ENCODE measurements at places on chromosomes 5 and 9.

DNA sequence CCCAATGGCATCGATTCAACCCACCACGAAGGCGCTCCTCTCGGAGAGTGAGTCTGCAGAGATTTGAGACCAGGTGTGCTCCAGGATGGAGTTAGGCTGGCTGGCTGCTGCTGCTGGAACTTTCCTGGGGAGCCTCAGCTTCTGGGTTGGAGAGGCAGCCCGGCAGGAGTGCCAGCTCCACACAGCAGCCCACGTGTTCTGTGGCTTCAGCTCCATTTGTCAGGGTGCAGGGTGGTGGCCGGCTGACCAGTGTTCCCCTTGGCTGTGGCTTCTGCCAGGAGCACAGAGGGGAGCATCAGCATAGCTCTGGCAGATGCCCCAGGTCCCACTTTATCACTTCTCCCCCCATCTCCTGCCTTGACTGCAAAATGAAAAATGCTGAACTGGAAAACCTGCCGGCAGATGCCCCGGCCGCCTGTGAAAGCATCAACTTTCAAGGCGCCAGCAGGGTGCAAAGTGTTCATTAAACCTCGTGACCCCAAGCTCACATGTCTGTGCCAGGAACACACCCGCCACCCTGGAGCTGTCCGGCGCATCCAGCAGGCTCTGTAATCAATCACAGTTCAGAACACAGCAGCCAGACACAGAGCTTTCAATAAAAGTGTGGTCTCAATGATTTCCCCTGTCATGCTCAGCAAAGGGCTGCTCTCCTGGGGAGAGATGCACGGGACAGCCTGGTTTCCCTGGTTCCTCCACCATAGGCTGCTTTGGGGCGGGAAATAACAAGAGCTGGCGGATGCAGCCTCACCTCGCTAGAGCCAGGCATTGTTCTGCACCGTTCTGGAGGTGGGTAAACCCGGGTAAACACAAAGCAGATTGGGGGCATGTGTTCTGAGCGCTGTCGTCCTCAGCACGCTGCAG lies 53.2 kb downstream of the TRIP13 start:
- DNase-seq, result no peak

DNA sequence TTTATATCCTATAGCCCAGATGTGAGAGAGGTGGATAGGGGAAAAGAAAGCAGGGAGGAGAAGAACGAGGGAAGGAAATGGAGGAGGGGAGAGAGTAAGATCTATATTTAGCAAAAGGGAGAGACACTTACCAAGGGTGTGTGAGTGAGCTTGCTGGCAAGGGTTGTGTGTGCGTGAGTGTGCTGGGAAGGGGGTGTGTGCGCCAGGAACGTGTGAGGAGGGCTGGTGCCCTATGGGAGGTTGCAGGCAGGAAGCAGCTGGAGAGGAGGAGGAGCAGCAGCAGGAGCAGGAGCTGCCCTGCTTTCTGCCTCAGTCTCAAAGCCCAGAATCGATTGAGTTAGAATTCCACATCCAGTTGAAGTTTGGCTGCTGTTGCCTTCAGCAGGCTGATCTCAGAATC lies 148.3 kb upstream of the RUSC2 start:
- no peak for DNase-seq

DNA sequence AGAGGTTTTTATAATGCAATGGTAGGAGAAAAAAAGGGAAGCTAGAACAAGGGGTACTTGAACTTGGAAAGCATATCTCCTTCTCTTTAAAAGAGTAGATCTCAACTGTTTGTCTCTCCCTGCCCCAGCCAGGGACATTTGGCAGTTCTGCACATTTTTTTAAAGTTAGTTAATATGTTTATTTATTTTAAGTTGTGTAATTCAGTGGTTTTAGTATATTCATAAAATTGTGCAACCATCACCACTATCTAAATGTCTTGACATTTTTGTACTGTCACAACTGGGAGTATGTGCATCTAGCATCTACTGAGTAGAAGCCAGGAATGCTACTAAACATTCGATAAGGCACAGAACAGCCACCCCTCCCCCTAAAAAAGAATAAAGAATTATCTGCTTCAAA lies 103.5 kb upstream of the DPYSL3 start:
- no peak for DNase-seq

GRCh38 chr5:107636555-107636954 lies 34.2 kb downstream of the EFNA5 start:
- no peak for DNase-seq

- no peak for DNase-seq
Measured at GRCh38 chr5:97888439-97888838, 705.4 kb upstream of the RIOK2 start.

DNA sequence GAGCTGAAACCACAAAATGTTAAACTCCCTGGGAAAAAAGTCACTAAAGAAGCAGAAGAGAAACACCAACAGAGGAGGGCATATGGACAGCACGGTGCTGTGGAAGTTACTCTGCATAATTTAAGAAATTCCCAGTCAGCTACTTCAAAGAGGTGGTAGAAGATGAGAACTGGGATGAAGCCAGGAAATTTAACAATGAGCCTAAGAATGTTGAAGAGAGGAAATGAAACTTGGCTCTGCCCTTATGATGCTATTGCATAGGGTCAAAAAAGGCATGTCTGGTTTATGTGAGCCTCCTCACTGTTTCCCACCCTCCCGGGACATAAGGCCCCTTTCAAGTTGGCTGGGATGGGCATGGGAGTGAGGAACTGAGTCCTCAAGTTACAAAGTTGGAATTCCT lies 25.4 kb upstream of the SNX18 start:
- peak; percentile 53 for DNase-seq

- no peak for DNase-seq
Measured at GRCh38 chr5:137414112-137414755, 84.9 kb downstream of the SPOCK1 start.

GRCh38 chr5:158478139-158478538 lies 619.2 kb upstream of the CLINT1 start:
- no peak for DNase-seq

DNA sequence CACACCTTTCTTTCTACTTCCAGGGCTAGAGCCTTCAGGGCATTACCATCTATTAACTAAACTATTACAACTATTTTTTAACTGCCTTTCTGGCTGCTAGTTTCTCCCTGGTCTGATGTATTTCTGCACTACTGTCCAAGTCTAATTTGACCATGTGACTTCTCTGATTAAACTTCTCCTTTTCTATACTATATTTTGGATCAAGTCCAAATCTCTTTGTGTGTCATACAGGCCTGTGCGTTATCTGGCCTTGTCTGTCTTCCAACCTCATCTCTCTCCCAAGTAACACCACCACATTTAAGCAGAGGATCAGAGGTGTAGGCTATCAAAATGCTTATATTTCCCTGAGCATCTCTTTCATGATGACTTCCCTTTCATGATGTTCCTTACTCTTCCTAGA lies 47.2 kb upstream of the OR13F1 start:
- no peak for DNase-seq

GRCh38 chr5:60651872-60652620 lies 47.9 kb downstream of the DEPDC1B start:
- DNase-seq, result peak; percentile 42

- DNase-seq, result no peak
Measured at GRCh38 chr5:14672484-14673394, 8.2 kb downstream of the OTULIN start.

DNA sequence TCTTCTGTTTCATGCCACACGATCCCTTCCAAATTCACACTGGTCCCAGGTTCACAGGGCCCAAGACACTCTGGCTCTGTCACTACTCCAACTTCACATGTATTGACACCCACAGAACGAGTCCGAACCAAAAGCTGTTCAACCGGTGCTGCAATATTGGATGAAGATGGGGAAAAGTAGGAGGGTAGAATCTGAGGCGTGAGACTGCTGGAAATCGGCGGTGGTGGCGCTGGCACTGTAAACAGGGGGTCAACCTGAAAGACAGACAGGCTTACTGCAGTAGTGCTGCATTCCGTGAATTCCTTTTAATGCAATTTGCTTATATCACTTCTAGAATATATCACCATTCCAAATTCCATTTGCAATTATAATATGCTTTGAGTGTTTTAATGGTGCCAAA lies 45.4 kb downstream of the ZNF608 start:
- no peak for DNase-seq

DNA sequence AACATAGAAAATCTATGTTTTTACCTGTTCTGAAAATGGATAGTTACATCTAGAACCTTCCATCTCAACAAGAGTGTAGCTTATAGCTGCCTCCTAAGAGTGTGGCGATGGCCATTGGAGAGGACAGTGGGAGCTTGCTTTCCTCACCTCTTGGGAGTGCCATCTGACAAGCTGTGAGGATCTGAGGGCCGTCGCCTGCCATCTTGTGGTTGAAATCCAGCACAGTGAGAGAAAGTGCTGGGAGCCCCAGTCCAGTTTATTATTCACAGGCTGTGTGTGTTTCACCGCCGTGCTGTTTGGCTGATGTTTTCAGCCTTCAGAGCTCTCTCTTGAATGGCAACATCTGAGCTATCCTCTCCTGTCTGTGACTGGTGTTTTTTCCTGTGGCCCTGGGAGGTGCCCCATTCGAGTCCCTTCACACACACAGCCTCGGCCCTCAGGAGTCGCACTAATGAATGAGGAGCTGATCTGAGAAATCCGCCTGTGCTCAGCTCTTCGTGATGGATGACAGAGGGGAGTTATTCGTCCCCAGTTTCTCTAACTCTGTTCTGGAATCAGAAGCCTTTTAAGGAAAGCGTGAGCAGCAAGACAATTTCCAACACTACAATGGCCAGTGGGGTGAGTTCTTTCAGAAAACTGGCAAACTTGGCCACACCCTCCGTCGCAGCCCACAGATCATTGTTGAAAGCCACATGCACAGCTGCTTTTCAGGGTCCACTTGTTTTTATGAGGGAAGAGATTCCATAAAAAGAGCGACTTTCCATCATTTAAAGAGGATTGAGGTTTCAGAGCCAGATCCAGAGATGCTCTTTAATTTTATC lies 170.3 kb downstream of the PDZD2 start:
- peak; percentile 51 for DNase-seq

DNA sequence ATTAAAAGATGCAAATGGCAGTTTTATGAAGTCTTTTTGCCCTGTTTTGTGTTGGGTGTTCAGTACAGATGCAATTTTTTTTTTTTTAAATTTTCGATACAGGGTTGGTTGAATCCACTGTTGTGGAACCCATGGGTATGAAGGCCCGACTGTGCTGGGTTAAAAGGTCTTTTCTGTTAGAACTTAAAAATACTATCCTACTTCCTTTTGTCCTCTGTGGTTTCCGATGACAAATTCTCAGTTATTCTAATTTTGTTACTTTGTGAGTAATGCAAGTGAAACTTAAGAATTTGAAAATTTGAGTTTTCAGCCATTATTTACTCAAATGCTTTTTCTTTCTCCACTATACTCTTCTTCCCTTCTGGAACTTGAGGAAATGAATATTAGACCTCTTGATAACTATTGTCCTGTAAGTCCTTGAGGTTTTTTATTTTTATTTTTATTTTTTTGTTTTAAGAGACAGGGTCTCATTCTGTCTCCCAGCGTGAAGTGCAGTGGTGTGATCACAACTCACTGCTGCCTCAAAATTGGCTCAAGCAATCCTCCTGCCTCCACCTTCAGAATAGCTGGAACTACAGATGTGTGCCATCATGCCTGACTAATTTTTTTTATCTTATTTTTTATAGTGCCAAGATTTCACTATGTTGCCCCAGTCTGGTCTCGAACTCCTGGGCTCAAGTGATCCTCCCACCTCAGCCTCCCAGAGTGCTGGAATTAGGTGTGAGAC lies 67.5 kb downstream of the ZCCHC7 start:
- DNase-seq, result no peak

DNA sequence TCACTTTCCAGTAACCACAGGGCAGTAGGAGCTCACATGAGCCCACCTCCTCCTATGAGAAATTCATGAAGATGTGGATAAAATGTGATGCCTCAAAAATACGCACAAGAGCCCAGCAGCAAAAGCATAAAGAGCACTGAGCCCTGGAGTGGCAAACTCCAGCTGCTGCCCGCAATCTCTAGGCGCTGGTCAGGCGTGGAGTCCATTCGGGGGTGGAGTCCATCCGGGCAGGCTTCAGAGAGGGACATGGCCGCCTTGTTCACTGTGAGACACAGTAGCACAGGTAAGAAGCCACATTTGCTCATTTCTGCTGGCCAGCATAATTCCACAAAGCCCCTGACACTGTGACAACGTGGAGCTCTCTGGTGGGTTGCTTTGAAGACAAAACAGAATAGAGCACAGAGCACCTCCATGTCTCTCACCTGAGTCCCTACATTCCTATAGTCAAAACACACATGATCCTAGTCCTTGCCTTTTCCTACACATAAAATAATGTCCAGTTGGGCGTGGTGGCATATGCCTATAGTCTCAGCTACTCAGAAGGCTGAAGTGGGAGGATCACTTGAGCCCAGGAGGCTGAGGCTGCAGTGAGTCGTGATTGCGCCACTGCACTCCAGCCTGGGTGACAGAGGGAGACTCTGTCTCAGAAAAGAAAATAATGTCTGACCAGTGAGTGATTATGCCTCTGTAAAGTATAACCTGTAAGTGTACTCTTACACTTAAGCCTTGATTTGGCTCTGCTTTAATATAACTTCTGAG lies 365.2 kb downstream of the GADD45G start:
- no peak for DNase-seq

DNA sequence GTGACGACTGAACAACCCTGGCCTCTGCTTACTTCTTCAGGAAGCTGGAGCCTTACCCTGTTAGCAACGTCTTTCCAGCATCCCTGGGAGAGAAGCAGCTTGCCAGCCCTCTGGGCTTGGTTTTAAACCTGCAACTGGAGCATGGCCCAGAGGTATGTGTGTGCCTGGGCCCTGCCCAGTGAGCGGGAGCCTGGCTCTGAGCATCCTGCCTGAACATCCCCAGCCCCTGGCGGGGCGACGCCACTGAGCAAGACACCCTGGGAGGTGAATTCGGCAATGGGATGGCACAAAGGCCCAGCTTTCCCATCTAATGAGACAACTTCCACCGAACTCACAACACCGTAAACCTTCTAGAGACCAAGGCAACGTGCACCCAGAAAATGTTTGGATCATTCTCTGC lies 23.6 kb downstream of the IRX4 start:
- DNase-seq, result no peak

DNA sequence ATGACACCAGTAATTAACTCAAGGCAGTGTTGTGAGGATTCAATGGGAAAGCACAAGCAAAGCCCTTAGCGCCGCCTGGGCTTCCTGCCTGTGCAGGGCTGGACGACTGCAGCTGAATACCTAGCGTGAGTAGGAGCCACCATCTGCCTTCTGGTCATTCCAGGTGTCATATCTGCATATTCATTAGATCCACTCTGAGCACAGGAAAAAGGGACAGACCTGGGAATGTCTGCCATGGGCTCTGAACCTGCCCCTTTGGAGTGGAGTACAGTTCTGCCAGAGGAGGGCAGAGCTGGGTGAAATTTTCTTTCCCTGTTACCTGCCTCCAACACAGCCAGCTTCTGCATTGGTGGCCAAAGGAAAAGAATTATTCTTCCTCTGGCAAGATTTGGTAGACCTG lies 298.8 kb downstream of the NSG2 start:
- no peak for DNase-seq

DNA sequence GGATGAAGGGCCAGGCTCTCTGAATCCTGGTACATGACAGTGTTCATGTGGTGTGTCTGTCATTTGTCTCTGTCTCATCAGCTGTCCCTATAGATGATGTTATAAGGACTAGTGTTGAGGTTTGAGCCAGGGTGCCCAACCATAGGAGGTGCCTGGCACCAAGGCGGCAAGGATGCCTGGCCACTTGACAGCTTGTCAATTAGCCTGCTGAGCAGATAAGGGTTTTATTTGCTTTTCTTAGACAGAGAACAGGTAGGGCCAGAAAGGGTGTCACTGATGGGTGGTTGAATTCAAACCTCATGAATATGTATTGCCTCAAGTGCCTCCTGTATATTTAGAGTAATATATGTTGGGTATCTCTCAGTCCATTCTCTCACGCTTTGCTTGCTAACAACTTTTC lies 30.1 kb upstream of the AUH start:
- no peak for DNase-seq
